CD4-positive, alpha-beta T cell treated with Interferon alpha-2 for 1 hour (primary cell): ENCODE measurements at places on chromosomes 16 and 17.

DNA sequence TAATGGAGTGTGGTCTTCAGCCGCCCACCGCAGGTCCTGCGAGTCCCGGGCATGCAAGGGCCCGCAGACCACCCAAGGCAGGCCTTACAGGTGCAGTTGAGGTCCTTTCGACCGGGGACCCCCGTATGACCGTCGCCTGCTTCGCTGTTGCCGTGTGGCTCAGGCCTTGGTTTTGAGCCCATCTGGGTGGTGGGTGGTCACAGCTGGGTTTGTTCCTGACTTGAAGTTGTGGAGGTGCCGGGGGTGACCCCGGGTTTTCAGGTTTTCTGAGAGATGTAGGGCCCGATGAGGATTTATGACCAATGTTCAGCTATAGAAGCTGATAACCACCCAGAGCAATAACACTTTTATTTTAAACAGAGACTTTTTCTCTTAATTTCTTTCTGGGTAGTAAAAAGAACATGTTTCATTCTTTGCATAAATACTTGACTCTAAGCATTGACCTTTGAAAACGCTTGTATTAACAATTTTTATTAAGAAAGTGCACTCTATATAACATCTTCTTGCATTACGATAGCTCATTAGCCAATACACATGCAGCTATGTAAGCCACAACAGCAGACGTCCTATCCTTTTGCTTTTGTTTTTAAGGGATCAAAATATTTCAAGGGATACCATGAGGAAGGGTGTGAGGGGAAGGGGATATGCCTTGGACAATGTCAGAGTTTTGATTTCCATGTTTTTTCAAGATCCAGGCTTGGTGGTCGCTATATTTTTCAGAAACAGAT lies 1.9 kb downstream of the FOXL1 start:
- no peak for DNase-seq

GRCh38 chr16:73062001-73062616 lies 14.2 kb upstream of the ZFHX3 start:
- DNase-seq = no peak

DNA sequence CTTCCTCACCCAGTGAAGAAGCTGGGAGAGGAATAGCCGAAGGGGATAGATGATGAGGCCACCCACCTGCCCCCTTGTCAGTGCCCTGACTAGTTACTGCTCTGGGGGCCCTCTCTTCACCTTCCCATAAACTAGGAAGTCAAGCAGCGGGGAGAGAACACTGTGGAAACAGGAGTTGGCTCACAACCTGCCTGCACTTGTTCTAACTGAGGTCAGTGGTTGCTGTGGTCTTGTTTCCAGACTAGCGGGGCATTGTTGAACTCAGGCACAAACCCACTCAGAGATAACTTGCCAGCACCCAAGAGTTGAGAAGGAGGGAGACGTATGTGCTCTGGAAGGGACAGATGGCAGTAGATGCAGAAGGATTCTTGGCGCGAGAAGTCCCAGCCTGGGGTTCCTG lies 48.6 kb upstream of the DDX52 start:
- DNase-seq = no peak

- no peak for DNase-seq
These were observed 366.4 kb upstream of the DYNLRB2 start for GRCh38 chr16:80174416-80174815.

DNA sequence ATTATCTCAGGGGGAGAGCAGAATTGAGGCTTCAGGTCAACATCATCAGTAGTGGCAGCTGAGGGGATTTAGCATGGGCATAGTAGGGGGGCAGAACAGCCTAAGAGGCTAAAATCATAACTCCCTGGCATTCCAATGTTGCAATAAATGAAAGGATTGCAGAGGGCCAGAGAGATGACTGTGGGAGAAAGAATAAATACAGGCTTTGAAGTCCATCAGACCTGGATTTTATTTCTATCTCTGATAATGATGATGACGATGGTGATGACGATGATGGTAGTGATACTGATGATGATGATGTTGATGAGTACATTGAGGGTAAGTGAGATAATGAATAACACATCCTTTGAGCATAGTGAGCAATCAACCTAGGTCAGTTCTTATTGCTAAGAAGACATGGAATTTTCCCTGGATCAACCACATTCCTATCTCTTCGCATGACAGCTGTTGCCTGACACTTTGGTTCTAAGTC lies 107.4 kb upstream of the CDH11 start:
- no peak for DNase-seq

DNA sequence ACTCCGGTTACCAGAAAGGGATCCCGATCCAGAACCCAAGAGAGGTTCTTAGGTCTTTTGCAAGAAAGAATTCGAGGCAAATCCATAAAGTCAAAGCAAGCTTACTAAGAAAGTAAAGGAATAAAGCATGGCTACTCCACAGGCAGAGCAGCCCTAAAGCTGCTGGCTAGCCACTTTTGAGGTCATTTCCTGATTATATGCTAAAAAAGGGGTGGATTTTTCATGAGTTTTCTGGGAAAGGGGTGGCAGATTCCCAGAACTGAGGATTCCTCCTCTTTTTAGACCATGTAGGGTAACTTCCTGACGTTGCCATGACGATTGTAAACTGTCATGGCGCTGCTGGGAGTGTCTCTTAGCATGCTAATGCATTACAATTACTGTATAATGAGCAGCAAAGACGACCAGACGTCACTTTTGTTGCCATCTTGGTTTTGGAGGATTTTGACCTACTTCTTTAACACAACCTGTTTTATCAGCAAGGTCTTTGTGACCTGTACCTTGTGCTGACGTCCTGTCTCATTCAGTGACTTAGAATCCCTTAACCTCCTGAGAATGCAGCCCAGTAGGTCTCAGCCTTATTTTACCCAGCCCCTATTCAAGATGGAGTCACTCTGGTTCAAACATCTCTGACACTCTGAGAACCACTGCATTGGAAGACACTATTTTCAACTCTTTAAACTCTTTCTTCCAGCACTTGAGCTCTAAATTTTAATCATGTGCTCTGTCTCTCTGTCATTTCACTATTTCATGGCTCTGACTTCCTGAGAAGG lies 203.6 kb upstream of the CACNG3 start:
- DNase-seq = no peak

GRCh38 chr17:34699181-34699580 lies 119.8 kb downstream of the TMEM132E start:
- DNase-seq = no peak

GRCh38 chr17:42277342-42277712 lies 1.1 kb upstream of the STAT5B start:
- no peak for DNase-seq

- DNase-seq = no peak
These were observed 25.3 kb downstream of the CDIP1 start for GRCh38 chr16:4513086-4513860.

GRCh38 chr16:77548766-77549165 lies 113.9 kb upstream of the ADAMTS18 start:
- no peak for DNase-seq

DNA sequence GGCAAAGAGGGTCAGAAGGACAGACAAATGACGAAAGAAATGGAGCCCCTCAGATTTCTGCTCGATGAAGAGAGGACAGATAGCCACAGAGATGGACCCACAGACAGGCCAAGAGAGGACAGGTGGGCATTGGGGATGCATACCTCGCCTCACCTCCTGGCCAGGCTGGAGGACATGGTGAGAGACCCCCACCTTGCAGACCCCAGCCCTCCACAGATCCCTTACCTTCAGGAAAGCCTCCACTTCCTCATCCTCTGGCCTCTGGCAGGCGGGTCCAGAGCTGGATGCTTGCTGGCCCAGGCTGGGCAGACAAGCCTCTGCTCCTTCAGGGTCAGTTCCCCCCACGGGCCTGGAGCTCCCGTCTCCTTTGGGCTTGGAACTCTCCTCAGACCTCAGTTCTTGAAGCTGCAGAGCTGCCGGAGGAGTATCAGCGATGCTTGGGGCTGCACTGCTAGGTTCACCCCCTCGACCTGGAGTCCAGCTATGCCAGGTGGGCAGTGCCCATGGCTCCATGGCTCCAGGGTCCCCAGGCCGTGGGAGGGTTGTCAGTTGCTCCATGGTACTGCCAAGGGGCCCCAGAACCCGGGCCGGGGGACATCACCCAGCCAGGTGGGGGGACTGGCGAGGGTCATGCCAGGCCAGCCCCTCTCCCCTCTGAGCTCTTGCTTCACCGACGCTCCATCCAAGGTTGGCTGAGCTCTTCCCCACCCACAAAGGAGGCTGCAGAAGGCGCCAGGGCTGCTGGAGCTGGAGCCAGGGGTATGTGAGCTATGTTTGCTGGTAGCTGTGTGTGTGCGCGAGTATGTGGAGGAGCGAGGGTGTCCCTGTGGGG lies 1.0 kb downstream of the TSPOAP1 start:
- DNase-seq = peak; percentile 37

DNA sequence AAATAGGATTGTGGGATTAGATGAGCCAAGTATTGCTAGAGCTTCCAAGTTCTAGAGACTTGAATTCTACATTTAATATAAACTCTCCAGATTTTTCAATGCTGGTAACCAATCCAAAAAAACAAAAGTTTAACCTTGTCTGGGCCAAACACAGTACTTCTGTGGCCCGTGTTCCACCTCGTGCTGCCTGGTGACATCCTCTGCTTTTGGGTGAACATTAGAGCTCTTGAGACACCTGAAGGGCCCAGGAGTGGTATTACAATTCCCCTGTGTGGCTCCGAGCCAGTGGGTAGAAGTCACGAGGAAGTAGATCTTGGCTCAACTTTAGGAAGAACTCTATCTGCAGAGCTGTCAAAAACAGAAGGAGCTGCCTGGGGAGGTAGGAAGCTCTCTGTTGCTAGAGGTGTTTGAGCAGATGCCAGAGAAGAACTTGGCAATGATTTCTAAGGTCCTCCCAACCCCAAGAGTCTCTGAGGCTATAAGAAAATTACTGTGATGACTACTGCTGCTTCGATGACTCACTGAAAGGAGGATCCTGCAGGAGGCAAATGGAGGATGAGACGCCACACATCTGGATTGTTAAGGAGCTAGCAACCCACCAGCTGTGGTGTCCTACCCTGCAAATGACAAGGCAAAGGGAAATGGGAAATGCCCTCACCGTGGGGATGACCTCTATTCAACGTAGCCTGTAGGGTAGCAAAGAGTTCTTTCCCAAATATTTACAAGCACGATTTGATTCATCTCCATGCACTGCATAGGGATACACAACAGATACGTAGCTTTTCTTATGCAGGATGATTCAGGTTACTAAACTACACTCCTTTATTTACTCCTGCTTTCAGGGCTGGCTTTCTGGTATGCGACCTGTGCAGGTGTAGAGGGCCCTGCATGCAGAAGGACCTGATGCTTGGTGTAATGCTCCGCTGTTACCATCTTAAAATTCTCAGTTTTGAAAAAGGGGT lies 45.8 kb upstream of the GAS7 start:
- no peak for DNase-seq

DNA sequence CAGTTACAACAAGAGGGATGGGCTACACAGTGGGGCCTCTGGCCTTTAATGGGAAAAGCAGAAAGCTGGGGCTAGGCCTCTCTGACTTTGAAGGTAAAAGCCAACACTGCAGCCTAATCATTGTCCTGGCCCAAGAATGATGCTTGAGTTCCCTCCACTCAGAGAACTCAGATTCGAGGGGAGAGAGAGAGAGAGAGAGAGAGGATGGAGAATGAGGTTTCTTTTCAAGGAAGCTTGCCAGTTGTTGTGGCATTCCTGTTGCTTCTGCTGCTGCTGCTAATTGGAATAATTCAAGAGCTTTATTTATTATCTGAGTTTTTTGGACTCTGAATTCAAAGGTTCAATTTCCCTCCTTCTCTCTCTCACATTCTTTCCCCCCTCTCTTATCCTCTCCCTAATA lies 144.6 kb upstream of the IRX6 start:
- no peak for DNase-seq

DNA sequence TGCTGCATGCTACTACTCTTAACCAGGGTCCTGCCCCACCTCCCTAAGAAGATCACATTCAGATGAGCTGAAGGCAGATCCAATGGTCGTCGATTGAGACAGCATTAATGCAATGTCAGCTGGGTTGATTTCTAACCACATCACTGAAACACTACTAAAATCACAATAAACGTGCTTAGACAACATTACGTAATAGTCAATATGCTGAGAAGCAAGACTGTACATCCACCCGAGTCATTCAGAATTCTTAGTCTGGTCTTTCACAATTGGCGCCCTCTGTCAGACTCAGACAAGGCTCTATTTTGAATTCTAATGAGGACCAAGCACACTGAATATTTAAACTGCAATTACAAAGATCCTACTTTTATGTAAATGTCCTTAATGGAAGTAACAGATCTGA lies 205.2 kb downstream of the STX8 start:
- DNase-seq = no peak

DNA sequence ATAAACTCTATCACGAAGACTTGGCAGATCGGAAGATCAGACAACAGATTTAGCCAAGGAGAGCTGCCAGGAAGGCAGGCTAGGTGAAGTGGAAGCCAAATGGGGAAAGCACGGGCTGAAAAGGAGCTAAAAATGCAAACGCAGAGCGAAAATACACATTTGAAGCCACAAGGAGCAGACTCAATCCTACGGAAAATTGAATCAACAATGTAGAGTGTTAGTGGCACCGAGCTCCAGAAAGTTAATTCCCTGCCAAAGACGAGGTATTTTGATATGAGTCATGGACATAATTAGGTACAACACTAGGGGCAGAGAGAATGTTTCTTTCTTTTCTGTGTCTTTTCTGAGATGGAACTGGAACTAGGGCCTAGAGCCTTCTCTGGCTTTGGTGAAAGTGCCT lies 20.7 kb downstream of the GSG1L start:
- DNase-seq = no peak

DNA sequence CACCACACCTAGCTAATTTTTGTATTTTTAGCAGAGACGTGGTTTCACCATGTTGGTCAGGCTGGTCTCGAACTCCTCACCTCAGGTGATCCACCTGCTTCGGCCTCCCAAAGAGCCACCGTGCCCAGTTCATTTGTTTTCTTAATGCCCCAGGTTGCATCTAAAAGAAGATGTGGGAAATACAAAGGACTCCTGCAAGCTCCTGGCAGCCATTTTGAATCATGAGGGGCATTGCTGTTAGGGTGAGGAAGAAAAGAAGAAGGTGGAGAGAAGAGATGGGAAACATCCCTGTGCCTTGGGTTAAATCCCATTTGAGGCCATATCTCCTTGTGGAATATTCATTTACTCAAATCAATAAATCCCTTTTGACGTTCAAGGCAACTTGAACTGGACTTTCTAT lies 365.3 kb upstream of the ERCC4 start:
- no peak for DNase-seq

DNA sequence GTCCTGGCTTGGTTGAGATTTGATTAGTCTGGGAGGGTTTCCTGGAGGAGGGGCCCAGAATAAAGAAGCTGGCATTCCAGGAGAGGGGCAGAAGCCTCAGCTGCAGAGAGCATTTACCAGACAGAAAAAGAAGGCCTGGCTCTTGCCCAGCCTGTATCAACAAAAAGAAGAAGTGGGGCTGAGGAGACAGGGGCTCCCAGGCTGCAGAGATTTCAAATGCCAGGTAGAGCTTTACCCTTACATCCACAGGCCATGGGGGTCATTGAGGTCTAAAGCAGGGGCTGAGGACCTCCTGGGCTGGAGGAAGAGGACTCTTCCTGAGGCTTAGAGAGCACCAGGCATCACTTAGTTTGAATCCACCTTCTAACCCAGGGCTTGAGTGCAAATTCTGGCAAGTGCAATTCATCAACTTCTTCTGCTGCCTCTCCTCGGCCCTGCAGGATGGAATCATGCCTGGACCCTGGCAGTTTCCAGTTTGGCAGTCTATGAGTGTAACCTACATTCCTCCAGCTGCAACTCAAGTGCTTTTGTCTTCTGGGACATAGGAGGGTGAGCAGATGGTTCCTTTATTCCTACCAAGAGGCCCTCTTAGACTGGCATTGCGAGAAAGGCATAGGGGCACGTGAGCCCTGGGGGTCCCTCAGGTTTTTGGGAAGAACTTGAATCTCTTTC lies 15.3 kb downstream of the CA7 start:
- DNase-seq = no peak
